ENCODE measurements at places on chromosomes 1 and 21.
A peak's percentile ranks its signal among the peaks of the same experiment; 100 is the strongest.

DNA sequence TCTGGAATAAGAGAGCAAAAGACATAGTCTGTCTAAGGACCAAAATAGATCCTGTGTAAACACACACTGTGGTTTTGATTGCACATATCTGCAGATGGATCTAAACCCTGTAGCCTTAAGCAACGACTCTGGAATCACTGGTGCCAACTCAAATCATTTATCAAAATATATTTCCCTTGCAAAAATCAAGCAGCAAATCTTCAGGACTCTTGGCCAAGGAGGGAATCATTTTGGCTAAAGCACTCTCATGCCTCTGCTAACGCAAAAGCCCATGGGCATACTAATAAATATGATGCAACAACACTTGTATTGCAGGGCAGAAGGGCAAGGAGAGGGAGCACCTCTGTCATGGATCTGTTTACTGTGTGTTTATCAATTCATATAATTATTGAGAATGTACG is 155.4 kb upstream of the DUSP10 start:
- DNase-seq: no peak

GRCh38 chr1:9200441-9200840 is 34.1 kb upstream of the H6PD start:
- no peak for DNase-seq

- DNase-seq: no peak
Measured at GRCh38 chr1:55823541-55824250, 608.5 kb upstream of the USP24 start.

GRCh38 chr21:44530903-44531605 is 8.9 kb downstream of the KRTAP10-1 start:
- no peak for DNase-seq

DNA sequence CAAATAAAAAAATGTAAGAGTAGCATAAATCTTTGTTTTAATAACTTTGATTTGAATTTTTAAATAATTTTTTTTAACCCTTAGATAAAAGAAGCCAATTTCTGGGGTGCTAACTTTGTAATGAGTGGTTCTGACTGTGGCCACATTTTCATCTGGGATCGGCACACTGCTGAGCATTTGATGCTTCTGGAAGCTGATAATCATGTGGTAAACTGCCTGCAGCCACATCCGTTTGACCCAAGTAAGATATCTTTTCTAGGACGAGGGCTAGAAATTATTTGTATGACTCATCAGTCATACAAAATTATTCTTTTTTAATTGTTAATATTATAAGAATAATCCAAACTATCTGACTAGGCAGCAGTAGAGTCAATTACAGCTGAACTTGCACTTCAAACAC is 71.2 kb downstream of the GPR161 start:
- no peak for DNase-seq

- DNase-seq: peak; percentile 35
Measured at GRCh38 chr21:20971296-20971921, 26.8 kb upstream of the NCAM2 start.

- DNase-seq: no peak
Measured at GRCh38 chr1:228925691-228926090, 190.4 kb downstream of the RHOU start.

GRCh38 chr1:94045465-94046056 is 75.4 kb downstream of the ABCA4 start:
- peak; percentile 90 for DNase-seq

DNA sequence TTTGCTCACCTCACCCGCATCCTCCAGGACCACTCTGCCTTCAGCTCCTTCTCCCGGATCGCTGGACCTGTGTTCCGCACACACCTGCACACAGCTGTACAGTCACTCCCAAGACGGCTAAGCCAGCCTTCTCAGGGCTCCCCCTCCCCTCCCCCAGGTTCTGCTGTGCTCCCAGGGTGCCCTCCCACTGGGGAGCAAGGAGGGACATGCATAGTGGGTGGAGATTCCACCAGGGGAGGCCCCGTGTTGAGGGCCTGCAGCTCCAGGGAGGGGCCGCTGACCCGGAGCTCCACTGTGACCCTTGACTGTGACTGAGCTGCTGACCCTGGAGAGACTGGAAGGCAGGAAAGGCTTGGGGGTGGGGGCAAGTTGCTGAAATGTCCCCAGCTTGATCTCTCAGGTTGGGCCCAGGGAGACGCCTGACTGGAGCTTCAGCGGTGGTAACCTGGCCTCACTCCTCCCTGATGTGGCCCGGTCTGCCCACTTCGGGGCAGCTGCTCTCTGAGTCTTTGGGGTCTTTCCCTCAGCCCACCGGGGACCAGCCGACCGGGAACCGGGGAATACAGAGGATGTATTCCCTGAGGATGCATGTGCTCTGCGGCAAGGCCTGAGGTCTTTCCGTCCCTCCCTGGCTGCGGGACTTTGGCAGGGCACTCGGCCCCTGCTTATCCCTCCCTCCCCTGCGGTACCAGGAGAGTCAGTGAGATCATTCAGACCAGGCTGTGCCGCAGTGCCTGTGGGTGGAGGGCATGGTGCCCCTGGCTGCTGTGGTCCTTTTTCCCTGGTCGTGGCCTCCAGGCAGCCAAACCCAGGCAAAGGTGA is 28.6 kb upstream of the PLCH2 start:
- DNase-seq: no peak

DNA sequence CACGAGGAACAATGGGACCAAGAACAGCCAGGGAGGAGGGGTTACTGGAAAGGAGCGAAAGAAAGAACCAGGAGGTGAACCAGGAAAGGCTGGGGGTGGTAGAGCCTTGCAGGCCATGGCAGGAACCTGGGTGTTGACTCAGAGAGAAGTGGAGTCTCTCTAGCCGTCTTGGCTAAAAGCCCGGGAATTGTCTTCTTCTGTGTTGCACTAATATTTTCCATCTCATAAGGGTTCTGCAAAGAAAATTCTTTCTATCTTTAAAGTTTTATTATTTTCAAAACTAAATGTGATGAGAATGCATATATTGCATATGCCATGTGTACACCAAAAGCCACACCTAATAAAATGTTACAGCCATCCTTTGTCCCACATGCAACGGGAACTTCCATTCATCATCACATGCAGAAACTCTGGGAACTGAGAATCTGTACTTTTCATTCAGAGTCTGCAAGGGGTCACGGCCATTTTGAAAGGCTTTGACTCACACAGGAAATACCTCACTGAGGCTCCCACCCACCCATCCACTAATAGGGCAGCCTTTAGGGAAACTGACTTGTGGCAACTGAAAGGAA is 38.0 kb downstream of the ERG start:
- DNase-seq: peak; percentile 61

GRCh38 chr21:35952651-35953340 is 107.5 kb downstream of the SETD4 start:
- DNase-seq: no peak

GRCh38 chr21:46311568-46311967 is 12.1 kb downstream of the C21orf58 start:
- DNase-seq: no peak

DNA sequence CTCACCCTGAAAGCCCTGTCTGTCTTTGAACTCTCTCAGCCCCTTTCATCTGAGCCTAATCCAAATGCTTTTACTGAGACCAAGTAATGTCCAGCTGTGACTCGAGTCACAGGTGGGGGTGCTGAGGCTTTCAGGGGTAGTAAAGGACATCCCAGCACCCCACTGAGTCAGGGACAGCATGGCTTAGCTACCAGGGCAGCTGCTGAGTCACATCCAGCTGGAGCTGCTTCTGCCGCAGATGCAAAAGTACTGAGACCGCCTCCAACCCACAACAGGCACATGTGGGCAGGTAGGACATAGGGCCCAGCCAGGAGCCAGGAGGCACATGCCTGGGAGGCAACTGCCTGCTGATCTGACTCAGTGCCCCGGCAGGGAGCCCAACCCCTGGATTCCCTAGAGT is 6.7 kb upstream of the VSIG8 start:
- peak; percentile 54 for DNase-seq

DNA sequence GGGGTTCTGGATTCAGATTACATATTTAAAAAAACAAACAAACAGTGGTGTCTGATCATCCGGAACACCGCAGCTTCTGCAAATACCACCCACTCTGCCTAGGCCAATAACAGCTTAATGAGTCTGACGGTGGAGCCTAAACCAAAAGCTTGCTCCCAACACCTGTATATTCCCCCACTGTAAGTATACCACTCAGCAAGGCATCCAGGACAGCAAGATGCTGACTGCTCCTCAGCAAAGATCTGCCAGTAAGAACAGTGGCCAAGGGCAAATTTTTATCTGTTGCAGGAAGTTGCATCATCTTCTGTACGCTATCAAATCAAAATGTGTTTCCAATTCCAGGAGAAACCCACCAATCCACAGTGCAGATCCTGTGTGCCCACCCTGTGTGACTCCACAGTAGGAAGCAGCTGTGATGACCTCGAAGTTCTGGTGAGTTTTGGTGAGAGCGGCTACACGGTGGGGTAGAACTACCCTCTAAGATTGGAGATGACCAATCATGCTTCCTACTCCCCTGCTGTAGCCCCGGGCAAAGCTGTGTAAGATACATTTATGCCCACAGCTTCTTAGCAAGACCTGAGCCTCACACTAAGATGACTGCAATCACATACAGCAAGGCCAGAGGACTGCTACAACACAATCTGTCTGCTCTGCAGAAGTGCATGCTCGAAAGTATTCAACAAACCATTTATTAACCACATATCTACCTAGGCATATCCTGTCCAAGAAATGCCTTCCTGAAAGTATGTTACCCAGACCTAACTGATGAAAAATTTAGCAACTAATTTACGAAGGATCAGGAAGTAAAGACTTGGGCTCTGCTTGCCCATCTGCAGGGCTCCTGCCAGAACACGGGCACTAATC is 30.5 kb downstream of the SIPA1L2 start:
- DNase-seq: no peak

- DNase-seq: no peak
Measured at GRCh38 chr1:37151789-37152188, 117.5 kb upstream of the GRIK3 start.

DNA sequence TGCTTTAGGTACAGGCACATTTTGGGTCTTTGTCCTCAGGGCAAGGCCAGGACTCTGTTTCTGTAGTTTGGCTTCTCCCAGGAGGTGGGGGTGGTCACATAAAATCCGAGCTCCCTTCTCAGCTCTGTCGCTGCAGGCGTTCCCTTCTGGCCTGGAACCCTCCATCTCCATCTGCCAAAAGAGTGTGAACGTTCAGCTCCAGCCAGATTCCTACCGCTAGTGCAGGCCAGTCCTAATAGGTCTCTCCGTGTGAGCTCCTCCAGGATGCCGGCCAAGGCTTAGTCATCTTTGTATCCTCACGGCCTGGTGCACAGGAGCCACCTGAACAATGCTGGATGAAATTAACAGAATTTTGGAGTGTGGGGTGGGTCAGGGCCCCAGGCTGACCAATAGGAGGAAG is 19.9 kb upstream of the KCNA10 start:
- no peak for DNase-seq

DNA sequence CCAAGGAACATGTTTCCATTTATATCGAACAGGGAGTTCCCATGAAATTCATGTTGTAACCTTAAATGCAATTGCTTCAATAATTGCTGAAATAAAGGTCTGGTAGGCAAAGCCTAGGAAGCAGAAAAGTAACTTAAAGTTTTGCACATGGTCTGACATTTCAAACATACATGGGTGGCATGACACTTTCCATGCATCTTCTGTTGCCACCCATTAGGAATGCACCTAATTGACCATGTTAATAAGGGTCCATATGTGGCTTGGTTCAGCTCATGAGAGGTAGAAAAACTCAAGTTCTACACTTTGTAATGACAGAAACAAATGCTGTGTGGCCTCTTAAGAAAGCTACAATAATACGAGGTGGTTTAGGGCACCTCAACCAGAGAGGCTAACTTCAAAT is 72.0 kb upstream of the GORAB start:
- DNase-seq: no peak

DNA sequence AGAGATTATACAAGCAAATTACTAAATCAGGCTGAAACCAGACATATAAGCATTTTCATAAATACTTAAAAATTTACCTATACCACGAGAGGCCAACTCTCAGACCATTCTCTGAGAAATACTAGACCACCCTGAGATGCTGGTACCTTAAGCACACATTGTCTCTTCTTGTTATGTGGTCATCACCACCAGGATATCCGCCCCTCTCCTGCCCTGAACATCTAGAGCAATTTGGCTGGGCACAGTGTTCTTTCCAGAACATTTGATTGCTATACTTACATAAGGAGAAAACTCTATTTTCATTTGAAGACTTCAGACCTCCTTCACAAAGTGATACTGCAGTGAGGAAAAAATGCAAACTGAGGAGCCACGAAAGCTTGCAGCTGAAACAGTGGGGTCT is 36.2 kb upstream of the DUSP10 start:
- DNase-seq: no peak

DNA sequence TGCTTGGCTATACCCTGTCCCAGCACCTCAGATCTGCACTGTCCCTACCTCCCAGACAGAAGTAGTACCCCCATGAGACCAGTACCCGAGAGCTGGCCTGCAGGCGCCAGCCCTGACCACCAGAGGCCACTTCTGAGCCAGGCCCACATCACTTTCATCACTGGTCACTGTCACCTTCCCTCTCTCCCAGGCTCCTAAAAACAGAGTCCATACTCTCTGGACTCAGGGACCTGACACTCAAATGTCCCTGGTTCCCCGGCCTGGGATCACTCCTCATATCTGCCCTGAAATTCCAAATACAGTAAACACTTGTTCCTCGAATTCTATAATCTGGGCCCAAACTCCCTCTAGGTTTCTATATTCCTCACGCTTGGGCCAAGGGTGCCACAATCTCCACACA is 18.7 kb downstream of the TMEM53 start:
- DNase-seq: no peak

GRCh38 chr1:117059334-117059677 is 820 bp upstream of the TTF2 start:
- DNase-seq: peak; percentile 47

DNA sequence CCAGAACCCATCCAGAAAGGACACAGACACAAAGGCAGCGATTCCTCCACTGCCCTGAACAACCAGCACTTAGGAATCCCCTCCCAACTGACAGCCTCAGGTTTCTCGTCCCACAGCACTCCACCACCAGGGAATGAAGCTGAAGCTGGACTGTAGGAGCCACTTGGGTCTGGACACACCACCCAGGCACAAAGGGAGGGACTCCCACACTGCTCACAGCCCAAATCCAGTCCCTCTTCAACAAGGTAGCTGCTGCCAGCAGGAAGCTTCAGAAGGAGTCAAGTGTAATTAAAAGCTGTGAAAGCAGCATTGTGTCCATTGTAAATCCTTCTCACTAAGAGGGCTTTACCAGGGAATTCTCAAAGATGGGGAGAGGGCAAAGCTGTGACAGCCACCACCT is 29.0 kb downstream of the LMX1A start:
- no peak for DNase-seq

DNA sequence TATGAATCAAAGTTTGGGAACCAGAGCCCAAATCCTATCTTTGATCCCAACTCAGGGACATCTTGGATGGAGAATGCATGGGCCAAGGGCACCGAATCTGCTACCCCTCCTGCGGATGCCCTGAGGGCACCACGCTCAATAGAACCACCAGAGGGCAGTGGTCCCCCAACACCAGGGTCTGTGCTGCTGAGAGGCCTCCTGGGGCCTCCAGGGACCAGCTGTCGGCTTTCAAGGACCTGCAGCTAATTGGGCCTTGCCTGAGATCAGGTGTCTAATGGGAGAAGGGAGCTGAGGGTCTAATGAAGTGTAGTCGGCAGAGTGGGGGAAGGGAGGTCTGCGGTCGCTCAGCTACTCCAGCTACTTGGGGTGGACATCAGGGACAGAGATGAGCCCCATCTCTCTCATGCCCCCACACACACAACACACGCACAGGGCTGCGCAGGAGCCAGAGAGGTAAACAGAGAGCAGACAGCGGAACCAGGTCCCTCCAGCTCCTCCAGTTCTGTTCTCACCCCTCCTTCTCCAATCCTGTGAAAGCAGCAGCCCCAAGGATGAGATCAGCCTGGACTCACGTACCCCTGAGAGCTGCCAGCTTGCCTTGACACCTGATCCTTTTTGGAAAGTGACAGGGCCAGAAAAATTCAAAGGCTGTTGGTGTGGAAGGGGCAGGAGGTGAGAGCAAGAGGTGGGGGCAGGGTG is 34.9 kb upstream of the PPP1R15B start:
- peak; percentile 23 for DNase-seq

Measured in NCI-H226 (cell line).